ENCODE measurements at places on chromosomes 13 and 19.
A peak's percentile ranks its signal among the peaks of the same experiment; 100 is the strongest.

DNA sequence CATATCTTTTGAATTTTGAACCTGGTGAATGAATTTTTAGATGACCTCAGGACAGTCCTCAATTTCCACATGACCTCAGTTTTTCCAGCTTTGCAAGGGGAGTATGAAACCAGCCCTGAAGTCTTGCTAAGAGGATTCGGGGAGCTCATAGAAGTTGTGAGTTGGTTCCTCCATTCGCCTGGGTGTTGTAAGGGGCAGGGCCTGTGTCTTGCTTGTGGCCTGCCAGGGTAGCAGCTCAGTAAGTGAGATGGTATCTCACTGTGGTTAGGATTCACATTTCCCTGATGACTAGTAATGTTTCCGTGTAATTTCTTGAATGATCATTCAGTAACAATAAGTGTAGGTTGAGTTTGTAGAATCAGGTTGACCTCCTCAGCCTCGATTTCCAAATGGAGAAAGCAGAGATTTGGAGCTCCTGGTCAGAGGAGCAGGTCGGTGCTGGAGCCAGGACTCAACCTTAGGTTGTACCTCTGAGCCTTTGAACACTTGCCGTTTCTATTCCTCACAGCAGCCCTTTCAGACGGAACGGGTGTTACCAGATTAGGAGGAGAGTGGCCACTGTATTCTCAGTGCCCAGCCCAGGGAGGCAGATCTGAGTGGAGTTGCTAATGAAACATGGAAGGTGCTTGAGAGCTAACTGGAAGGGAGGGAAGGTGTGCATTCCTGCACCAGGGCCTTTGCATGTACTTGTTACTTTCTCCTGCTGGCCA is 14.6 kb downstream of the NACC1 start:
- no peak for DNase-seq

- no peak for DNase-seq
Measured at GRCh38 chr19:33295621-33296487, 6.5 kb downstream of the CEBPA start.

DNA sequence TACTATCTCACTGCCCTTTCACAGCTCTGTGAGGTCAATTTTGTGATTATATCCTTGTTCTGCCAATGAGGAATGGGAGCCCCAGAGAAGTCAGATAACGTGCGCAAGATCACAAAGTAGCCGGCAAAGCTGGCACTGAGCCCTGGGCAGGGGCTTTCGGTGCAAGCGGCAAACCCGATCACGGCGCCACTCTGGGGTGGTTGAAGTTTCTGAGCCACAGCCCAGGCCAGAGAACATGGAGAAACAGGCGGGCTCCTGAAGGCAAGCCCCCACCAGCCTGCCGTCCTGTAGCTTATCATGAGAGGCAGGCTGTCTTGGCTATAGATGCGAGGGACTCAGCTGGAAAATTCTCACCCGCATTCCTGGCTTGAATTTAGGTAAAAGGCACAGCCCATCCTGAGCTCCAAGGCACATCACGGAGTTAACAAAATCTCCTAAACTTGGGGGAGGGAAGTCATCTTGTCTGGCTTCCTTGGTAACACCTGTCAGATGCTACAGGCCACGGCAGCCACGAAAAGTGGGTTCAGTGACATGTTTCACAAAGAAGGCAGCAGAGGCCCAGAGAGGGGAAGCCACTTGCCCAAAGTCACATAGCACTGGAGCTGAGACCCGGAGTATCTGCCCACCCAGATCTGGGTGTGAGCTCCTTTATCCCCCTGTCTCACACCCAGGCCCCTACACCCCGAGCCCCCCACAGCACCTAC is 12.5 kb downstream of the TNNT1 start:
- no peak for DNase-seq

DNA sequence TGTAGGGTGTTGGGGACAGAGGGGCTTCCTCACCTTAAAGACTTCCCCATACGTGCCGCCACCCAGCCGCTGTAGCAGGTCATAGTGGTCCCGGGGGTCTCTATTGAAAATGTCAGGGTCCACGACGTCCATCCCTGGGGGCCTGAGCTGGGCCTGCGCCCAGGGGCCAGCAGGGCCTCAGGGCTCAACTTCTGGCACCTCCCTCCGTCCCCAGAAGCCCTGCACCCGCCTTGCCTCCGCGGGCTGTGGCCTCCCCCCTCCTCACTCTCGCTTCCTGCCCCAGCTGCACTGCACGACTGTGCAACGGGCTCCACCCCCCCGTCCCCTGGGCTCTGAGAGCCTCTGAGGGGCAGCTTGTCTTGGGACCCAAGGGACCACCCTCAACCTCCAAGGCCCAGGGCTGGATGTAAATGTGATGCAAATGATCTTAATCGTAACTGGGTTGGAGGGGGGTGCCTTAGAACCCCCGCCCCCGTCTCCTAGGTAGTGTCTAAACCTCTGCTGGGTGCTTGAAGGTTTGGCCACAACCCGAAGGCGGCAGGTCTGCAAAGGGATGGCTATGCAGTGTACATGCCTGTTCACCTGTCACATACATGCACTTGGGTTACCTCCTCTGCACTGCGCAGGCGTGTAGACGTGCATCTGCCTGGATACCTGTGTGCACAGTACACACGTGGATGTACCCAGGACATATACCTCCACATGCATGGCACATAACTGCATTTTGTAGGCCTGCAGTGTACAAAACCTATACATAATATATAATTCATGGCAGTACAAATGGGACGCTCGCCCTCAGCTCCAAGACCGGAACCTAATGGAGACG is at the start of gene MAP4K1:
MAP4K1 (minus strand) TSS at position 190 of the 826 bp plus-strand sequence; CDS start at position 132, 58 bp downstream.
- DNase-seq: peak; percentile 72

DNA sequence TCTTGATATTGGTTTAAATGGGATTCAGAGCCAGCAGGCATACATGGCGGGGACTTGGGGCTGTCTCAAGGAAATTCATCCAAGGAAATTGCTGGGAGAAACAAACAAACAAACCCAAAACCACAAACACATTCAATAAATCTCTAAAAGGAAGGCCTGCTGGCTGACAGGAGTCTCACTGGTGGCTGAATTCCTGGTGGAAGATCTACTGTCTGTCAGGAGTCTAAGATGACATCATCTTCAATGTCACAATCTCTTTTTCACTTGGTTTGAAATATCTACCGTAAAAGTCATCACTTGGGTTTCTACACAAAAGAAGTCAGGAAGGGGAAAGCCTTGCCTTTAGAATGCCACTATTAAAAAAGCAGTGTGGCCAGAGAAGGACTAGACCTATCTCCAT is 87.9 kb downstream of the KLF5 start:
- DNase-seq: no peak

GRCh38 chr13:73481886-73482445 is 423.2 kb downstream of the KLF5 start:
- DNase-seq: no peak

GRCh38 chr19:42850981-42851717 is 28.4 kb downstream of the PSG1 start:
- DNase-seq: no peak

- no peak for DNase-seq
Measured at GRCh38 chr19:45440873-45441654, 17.3 kb upstream of the ERCC1 start.

DNA sequence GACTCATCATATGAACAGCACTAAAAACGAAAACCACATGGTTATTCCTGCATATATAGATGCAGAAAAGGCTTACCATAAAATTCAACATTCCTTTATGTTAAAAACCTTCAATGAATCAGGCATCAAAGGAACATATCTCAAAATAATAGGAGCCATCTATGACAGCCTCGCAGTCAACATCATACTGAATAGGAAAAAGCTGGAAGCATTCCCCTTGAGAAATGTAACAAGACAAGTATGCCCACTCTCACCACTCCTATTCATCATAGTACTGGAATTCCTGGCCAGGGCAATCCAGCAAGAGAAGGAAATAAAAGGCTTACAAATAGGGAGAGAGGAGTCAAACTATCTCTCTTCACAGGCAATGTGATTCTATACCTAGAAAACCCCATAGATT is 179.6 kb upstream of the HTR2A start:
- DNase-seq: no peak

GRCh38 chr19:29928831-29929230 is 13.2 kb upstream of the URI1 start:
- DNase-seq: no peak

GRCh38 chr13:90618133-90618532 is 729.4 kb upstream of the MIR17HG start:
- no peak for DNase-seq

GRCh38 chr19:44909775-44910174 is 4.2 kb downstream of the APOE start:
- no peak for DNase-seq

GRCh38 chr13:91369441-91369831 is 21.9 kb downstream of the MIR17HG start:
- no peak for DNase-seq

GRCh38 chr19:45878043-45878794 is 7.7 kb downstream of the IRF2BP1 start:
- peak; percentile 86 for DNase-seq

DNA sequence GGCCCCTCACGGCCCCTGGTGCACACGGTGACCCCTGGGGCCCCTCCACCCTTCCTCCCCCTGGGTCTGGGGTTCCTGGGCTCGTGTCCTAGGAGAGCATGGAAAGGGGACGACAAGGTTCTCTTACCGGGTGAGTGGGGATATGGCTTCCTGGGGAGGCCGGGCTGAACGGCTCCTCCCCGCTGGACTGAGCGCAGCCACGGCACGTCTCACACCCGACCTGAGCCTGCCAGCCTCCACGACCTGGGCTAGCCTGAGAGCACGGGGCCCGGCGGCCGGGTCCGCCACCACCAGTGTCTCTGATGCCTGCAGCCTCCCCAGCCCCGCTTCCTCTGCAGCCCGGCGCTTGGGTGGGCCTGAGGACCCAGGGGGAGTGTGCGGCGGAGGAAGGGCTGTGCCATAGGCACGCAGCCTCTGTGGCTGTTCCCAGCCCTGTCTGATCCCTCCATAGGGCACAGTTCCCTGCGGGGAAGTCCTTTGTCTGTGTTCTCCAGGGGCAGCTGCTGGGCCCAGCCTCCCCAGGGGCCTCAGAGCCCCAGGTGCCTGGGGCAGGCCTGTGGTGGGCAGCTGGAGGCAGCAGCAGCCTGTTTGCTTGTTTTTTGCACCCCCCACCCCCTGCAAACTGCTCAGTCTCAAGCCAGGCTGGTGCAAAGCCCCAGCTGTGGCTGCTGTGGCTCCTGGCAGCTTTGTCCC is 15.0 kb downstream of the PLIN4 start:
- no peak for DNase-seq

DNA sequence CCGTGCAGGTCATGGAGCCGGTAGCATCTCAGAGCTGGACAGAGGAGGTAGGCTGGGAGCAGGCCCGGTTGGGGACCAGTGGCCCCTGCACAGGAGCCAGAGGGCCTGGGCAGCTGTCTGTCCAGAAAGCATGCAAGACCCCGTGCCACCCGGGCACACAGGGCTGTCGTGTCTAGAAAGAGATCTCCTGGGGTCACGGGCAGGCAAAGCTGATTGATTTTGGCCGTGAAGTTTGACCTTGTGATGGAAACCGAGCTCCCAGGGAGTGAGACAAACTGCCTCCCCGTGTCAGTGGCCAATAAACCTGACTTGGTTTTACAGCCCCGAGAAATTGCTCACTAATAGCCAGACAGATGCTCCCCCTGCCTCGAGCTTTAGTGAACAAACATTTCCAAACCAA is 98.8 kb downstream of the KDM4B start:
- DNase-seq: no peak

DNA sequence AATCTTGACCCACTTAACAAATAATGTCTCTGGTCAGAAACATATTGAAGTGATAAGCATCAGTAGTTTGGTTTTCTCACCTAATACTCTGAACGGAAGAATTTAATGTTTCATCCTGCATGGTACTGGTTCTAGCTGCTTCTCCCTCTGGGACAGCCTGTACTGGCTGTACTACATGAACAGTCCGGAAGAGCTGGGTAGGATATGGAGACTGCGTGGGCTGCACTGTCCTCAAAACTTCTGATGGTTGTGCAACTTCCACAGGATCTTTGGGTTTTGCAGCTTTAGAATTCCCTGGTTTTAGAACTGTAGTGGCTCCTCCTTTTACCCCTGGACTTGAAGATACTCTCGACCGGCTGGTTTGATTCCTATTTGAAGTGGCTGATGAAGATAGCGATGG is 78.3 kb downstream of the ELF1 start:
- no peak for DNase-seq

- no peak for DNase-seq
Measured at GRCh38 chr13:67099494-67099893, 130.6 kb downstream of the PCDH9 start.

DNA sequence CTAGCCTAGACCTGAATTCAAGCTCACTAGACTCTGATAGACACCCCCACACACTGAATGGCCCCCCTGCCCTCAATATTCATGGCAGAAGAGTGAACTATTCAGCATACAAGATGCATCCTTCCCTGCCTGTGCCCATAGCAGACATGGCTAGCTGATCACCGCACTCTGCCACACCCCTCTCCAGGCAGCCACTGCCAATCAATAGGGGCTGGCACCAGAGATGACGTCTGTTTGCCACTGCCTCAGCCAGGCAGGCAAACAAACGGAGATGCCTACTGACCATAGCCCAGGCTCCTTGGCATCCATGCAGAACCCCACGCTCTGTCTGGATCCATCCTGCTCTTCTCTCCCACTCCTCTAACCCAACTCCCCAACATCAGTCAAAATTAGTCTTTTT is 13.8 kb upstream of the NPAS1 start:
- no peak for DNase-seq

GRCh38 chr19:38190793-38191192 is 33.2 kb downstream of the DPF1 start:
- no peak for DNase-seq

GRCh38 chr13:97258801-97259200 is 36.7 kb downstream of the MBNL2 start:
- DNase-seq: no peak

- no peak for DNase-seq
Measured at GRCh38 chr13:50733392-50733791, 110.1 kb downstream of the DLEU7 start.

DNA sequence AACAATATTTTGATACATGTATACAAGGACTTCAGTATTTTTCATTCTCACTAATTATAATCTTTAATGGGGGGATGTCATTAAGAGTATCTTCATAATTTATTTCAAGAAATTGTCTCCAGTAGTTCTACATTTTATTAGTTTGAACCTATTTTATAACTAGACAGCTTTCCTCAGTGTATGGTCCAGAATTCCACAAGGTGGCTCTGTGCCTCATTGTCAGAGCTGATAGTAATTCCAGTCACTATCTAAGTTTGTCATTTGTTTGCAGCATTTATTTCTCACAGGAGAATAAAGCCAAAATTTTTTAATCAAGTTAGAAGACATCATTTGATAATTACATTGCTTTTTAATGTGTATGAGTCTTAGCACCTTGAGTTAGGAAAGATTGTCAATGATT is 1633.0 kb upstream of the PCDH20 start:
- no peak for DNase-seq
